Brain pericyte (primary cell): ENCODE measurements at places on chromosomes 5 and 9.

- DNase-seq: no peak
These were observed 43.5 kb downstream of the SH3PXD2B start for GRCh38 chr5:172410662-172411483.

DNA sequence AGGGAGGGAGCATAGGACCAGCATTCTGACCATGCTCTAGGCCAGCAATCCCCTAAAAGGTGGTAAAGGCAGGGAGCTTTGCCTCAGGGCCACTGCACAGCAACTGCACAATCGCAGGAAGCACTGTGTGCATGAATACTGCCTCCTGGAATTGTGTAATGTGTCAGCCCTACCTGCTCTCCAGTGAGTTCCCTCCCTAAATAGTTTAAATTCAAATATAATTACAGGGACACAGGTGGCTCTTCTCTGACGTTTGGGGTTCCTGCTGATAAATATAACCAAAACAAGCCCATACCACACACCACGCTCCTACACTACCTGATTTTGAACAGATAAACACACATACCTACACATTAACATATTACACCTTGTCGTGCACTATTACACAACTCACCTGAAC, 9.0 kb downstream of the BAG1 start:
- DNase-seq: no peak

GRCh38 chr9:38393128-38393796, 760 bp downstream of the ALDH1B1 start:
- DNase-seq: no peak

DNA sequence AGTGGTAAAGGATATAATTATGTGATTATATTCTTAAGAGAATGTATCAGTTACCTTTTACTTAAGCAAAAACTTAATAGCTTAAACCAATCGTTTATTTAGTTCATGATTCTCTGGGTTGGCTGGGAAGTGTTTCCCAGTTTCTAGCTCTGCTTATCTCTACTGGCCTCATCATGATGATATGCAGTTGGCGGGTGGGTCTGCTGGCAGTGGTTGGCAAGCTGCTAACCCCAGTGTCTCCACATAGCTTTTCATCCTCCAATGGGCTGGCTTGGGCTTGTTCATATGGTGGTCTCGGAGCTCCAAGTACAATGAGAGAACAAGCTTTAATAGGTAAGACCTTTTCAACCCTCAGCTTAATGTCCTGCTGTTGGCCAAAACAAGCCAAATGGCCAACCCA, 43.8 kb downstream of the ABLIM3 start:
- DNase-seq: no peak

GRCh38 chr5:142831009-142831383, 60.8 kb downstream of the ARHGAP26 start:
- no peak for DNase-seq
